Stimulated activated CD4-positive, alpha-beta T cell treated with anti-CD3 and anti-CD28 coated beads, Interleukin-2, amount 100 ng/mL, for 24 hours (primary cell): ENCODE measurements at places on chromosomes 3 and 15.

DNA sequence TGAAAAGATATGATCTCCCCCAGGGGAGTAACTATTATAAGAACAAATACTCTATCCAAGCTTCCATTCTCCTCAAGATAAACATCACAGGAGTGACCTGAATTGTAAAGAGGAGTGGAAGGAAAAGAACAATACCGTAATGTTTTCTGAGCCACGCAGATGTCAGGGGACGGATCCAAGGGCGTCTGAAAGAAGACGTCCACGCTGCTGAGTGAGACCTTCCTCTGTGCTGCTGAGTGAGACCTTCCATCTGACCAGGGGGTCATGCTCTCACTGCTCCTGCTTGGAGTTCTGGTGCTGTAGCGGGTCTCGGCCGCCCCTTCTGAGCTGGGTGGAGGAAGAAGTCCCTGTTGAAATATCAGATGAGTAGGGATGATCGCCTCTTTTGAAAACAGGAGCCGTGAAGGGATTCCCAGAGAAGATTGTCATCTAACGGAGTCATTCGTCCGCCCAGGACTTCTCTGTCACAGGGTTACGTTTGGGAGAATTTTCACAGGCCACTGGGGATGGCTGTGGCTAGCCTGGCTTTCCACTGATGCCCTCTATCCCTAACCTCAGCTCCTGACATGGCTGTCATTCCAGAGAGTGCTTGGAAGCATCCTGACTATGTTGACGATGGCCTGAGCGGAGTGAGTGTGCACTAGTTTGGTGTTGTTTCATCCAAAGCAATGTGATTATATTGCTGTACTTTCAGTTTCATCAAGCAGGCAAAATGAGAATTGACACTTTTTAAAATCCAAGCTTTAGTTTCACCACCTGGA, 184.9 kb downstream of the APBA2 start:
- DNase-seq, result no peak

- no peak for DNase-seq
These were observed 3.9 kb upstream of the RBSN start for GRCh38 chr3:15102836-15103235.

DNA sequence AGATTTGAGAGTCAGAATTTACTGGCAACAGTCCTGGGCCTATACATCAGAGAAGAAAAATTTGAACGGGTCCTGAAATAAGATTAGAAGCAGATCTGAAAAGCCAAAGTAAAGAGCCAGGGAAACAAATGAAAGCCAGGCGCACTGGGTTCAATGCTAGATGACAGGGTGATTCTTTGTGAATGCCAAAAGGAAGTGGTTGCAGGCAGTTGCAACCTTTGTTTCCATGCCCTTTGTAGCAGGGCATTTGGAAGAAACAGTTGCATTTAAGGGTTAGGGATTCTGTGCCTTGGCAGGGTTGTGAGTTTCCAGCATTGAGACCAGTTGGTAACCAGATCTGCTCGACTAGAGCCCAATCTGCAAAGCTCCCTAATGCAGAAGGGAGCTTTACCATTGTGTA, 36.4 kb upstream of the MTHFS start:
- DNase-seq, result no peak

DNA sequence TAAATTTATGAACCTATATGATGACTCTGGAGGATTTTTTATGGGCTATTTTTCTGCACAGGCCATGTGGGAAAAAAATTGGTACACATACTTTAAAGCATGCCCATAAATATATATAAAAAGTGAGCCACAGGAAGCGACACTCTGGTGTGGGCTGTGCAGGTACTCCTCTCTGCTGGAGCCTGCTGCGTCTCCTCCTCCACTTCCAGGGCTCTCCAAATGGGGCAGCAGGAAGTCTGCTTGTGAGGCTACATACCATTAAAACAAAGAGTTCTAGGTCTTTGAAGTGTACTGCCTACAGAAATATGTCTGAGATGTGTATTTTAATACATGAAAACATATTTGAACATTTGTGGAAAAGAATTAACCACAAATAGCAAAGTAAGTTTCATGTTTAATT, 135.1 kb downstream of the CTNNB1 start:
- no peak for DNase-seq

DNA sequence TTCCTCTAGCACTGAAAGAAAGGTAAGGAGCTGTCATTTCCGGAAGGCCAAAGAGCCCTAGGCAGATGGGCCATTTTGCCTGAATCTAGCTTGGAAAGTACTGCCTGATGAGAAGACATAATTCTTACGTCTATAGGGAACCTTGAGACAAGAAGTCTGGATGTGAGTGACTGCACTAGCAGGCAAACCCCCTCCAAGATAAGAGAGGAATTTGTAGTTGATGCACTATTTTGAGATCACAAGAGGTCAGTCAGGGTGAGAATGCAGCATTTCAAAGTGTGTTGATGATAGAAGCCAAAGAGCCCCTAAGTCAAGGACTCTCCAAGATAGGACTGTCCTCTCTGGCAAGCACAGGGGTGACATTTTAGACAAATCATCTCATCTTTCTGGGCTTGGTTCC, 99.2 kb downstream of the HES1 start:
- no peak for DNase-seq

DNA sequence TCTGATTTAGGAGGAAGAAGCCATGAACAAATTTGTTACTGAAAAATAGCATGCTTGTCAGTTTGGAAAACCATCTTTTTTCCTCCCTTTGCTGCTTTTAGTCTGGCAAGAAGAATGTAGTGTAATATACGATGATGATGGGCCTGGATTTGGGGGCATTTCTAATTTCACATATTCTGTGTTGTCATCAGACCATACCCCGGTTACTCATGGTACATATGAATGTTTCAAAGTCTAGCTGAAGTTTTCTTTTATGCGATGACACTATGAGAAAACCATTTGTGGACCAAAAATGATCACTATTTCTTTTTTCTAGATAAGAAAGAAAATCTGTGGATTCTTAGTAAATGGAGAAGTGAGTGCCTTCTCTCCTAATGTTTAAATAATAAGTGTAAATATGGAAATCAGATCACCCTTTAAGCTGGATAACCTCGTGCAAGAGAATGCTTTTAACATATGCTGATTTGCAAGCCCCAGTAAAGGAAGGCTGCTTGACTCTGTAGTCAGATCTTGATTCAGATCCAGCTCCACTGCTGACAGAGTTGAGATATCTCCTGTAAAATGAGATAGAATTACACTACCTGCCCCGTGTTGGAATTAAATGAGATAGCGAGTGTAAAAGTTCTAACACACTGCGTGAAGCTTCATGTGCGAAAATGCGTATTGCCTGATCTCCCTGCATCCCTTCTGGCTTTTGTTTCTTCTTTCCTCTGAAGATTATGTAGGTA, 3.0 kb downstream of the MEF2A start:
- DNase-seq, result no peak

- no peak for DNase-seq
These were observed 174.8 kb downstream of the CHDH start for GRCh38 chr3:53671192-53671960.

- DNase-seq, result peak; percentile 76
These were observed 567 bp downstream of the PFN2 start for GRCh38 chr3:149969940-149970715.

DNA sequence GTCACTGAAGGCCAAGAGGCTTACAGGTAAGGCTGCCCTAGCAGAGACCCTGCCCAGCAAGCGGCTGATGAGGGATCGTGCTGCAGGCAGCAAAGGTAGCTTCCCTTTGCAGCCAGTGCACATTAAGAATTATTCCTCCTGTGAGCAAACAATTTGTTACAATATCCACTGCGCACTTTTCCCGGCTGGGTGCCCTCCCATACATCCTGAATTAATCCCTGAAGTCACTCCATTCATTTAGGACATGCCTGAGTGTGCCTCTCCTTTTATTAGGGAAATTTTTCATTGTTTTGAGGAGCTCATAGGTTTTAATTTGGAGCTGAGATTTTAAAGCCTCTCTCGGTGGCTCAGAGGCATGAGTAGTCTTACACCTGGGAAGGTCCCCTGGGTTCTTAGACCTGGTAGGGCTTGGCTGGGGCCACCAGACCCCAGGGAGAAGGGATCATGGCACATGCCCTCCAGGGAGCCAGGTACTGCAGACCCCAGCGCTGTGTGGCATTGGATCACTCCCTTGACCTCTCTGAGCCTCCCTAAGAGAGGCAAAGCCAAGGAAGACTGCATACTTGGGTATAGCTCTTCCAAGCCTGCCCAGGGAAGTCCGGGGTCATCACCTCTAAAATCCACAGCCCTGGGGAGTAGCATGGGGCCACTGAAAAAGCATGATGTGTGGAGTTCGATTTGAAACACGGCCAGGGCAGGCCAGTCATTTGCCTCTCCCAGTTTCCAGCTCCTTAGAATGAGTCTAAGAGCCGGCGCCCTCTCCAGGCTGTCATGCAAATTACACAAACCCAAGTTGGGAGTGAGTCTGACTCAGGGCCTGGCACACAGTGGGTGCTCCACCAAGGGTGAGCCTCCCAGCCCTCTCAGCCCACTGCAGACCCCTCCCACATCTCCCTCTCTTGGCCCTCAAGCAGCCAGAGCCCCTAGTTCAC, 151.9 kb upstream of the LINGO1 start:
- DNase-seq, result no peak

- DNase-seq, result no peak
These were observed 301.2 kb downstream of the MECOM start for GRCh38 chr3:169362301-169362700.

DNA sequence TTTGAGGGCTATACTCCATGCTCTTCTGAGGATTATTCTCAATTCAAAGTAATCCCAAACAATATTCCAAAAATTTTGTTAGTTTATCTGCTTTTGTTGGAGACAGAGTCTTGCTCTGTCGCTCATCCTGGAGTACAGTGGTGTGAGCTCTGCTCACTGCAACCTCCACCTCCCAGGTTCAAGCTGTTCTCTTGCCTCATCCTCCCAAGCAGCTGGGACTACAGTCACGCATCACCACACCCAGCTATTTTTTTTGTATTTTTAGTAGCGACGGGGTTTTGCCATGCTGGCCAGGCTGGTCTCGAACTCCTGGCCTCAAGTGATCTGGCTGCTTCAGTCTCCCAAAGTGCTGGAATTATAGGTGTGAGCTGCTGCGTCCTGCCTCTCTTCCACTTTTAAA, 39.1 kb downstream of the MEF2A start:
- no peak for DNase-seq

GRCh38 chr3:39780352-39780751, 29.1 kb upstream of the MYRIP start:
- no peak for DNase-seq

DNA sequence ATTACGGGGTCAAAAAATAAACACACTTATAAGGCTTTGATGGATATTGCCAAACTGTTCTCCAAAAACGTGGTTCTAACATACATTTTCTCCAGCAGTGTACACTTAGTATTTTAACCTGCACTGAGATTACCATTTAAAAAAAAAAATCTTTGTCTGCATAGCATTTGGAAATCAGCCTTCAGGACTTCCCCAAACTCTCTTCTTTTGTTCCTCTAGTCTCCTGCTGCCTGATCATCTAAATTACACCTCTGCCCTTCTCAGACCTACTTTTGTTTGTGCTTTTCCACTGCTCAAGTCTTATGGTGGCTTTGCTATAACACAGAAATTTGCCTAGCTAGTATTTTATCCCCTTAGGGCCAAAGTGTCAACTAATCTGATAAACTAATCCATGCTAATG, 3.8 kb downstream of the NCEH1 start:
- no peak for DNase-seq

DNA sequence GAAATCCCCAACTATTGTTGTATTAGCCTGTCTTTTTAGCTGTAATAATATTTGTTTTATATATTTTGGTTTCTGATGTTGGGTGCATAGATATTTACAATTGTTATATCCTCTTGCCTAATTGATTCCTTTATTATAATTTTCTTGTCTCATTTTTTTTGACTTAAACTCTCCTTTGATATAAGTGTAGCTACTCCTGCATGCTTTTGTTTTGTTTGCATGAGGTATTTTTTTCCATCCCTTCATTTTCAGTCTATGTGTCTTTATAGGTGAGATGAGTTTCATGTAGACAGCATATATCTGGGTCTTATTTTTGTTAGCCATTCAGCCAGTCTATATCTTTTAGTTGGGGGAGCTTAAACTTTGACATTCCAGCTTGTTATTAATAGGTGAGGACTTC, 37.4 kb downstream of the FAIM start:
- no peak for DNase-seq

GRCh38 chr15:95693917-95694316, 636.6 kb upstream of the NR2F2 start:
- no peak for DNase-seq

DNA sequence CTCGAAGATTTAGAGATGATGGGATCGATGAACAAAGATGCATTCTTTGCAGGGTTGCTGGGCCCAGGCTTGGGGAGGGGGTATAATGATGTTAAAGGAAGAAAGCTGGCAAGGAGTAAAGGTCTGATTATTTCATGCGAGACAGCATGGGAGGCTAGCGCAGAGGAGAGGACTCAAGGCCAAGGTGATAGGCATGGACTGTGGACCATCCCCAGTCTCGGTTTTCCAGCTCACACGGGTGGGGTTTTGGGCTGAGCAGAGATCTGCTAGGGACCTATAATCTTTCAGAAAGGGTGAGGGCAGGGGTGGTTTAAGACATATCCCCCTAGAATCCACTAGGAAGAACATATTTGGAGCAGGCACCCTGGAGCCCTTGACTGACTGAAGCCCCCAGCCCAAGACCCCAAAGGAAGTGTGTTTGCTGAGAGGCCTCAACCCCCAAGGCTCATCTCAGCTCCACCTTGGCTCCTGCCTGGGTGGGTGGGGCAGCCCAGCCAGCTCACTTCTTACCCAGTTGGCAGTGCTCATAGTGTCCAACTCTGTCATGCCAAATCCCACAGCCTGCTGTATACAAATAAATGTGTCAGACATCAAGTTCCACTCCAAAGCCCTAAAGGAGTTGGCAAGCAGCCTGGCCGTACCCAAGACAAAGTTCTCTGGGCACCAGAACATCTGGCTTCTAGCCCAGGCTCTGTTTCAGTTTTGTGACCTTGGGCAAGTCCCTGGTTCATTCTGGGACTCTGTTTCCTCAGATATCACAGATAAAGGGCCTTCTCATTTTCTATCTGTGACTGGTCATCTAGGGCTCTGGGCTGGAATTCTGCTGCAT, 17.9 kb downstream of the ACSBG1 start:
- DNase-seq, result no peak

- no peak for DNase-seq
These were observed 36.2 kb upstream of the PROK2 start for GRCh38 chr3:71821116-71821515.

GRCh38 chr3:173644086-173645082, 246.8 kb downstream of the NLGN1 start:
- no peak for DNase-seq

DNA sequence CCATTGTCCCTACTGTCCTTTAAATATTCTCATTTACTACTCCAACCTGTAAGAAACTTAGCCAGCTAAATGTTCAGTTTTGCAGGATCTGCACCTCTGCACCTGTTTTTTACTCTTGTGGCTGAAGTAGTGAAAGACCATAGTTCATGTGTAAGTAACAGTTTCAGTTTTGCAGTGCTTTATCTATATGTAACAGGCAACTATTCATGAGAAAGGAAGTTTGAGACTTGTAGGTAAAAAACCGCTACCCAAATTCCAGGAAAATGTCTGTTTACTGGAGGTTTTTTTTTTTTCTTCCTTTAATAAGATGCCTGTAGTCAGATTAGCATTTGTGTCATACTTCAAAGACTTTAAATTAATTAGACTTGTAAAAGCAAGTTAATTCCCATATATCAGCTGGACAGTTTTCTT, 25.4 kb upstream of the MBNL1 start:
- no peak for DNase-seq

GRCh38 chr3:178233371-178234071, 302.7 kb upstream of the KCNMB2 start:
- no peak for DNase-seq

GRCh38 chr3:181881749-181882148, 170.0 kb downstream of the SOX2 start:
- no peak for DNase-seq
